Activated naive CD8-positive, alpha-beta T cell treated with anti-CD3 and anti-CD28 coated beads, Interleukin-2, amount 10 ng/mL, durations not matched to agents 7 days and 5 days (primary cell): ENCODE measurements at places on chromosomes 7 and 10. TPM values are rescaled to one million over a fixed set of nuclear protein-coding genes. Genes with fewer than 3 reads are reported as not detected.

DNA sequence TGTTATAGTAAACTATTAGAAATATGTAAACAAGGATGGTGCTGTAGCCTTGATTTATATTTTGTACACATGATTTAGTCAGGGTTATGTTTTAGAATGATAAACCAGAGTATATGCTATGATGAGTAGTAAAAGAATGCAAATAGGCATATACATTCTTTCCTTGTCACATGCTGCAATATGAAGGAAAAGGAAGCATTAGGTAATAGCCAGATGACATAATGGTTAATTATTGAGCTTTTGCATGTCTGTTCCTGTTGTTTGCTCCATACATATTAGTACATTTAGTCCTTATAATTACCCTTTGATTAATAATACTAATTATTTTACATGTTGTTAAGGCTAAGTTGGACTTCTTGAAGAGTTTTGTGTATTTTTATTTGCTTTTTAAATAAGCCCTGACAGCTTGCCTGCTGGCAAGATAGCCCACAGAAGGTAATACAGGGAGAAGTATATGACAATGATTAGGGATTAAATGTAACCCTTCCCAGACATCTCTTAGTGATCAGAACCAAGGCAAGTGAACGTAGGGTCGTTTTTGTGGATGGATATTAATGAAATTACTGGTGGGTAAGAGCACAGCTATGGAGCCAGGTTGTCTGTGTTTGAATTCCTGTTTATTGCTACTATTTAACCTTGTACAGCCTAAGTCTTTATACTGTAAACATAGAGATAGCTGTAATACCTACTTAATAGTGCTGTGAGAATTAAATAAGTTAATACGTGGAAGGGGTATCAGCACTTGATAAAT lies 68.4 kb downstream of the PHTF2 start:
- H3K4me1 ChIP-seq: peaks cover 5% of the 10 kb centered on the region
- DNase-seq: no peak
- H3K27ac ChIP-seq: no peak overlapping the region
- H3K36me3 ChIP-seq: peaks cover 26% of the 10 kb centered on the region
- H3K27me3 ChIP-seq: no peaks in the 10 kb centered on the region

DNA sequence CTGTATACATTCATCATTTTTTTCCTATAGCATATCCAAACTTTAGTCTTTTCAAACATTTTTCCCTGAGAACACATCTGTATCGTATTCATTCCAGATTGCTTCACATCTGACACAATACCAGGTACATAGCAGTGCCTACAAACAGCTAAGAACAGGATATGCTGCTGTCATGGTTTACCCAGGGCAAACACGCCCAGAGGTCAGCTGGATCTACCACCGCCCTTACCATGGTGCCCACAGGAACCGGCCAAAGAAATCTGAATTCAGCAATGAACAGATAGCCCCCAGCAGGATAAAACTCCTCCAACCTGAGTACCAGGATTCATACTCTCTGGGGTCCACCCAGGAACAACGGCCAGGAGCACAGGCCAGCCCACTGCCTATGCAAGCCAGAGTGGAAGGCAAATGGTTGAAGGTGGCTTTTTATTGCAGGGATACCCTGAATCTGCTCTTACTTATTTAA lies 43.0 kb downstream of the TNS3 start:
- H3K4me1 ChIP-seq: no peaks in the 10 kb centered on the region
- peaks cover 16% of the 10 kb centered on the region for H3K27me3 ChIP-seq
- no peaks in the 10 kb centered on the region for H3K36me3 ChIP-seq
- DNase-seq: no peak
- no peak overlapping the region for H3K4me3 ChIP-seq

DNA sequence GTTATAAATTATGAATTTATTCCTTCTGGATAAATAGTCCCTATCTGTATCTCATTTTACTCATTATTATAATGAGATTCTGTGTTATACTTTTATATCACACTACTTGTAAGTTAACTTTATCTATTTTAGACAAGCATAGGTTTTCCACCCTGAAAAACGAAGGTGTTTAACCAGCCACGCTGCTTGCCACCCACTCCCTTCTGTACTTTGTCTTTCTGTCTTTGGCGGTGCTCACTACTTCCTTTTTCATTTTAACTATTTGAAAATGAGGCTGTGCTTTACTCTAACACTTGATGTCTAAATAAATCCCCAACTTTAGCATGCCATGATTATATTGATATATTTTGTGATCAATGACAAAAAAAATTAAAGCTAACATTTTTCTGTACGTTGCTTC lies 952.9 kb downstream of the DNAJB9 start:
- no peak overlapping the region for H3K4me3 ChIP-seq
- no peaks in the 10 kb centered on the region for H3K36me3 ChIP-seq
- DNase-seq: no peak
- no peaks in the 10 kb centered on the region for H3K27me3 ChIP-seq
- no peak overlapping the region for H3K27ac ChIP-seq
- no peaks in the 10 kb centered on the region for H3K4me1 ChIP-seq

- H3K4me1 ChIP-seq: peaks cover 54% of the 10 kb centered on the region
- peak overlapping the region; percentile 76 for H3K27ac ChIP-seq
- peak overlapping the region; percentile 89 for H3K4me3 ChIP-seq
- H3K36me3 ChIP-seq: peaks cover 4% of the 10 kb centered on the region
- DNase-seq: peak; percentile 48
These were observed 1.5 kb downstream of the DUSP5 start for GRCh38 chr10:110498982-110499795.

GRCh38 chr7:41869091-41869490 lies 166.2 kb upstream of the INHBA start:
- peaks cover 12% of the 10 kb centered on the region for H3K4me1 ChIP-seq
- H3K36me3 ChIP-seq: peaks cover 6% of the 10 kb centered on the region
- H3K27ac ChIP-seq: no peak overlapping the region

GRCh38 chr7:47957156-47957555 lies 8.9 kb upstream of the PKD1L1 start:
- peaks cover 37% of the 10 kb centered on the region for H3K36me3 ChIP-seq
- H3K27ac ChIP-seq: no peak overlapping the region
- peaks cover 3% of the 10 kb centered on the region for H3K4me1 ChIP-seq
- no peak overlapping the region for H3K4me3 ChIP-seq
- no peak for DNase-seq
- H3K27me3 ChIP-seq: no peaks in the 10 kb centered on the region

- H3K27me3 ChIP-seq: no peaks in the 10 kb centered on the region
- H3K4me3 ChIP-seq: no peak overlapping the region
- H3K27ac ChIP-seq: no peak overlapping the region
- no peaks in the 10 kb centered on the region for H3K36me3 ChIP-seq
- H3K4me1 ChIP-seq: no peaks in the 10 kb centered on the region
These were observed 292.5 kb downstream of the TCERG1L start for GRCh38 chr10:131018886-131019500.

DNA sequence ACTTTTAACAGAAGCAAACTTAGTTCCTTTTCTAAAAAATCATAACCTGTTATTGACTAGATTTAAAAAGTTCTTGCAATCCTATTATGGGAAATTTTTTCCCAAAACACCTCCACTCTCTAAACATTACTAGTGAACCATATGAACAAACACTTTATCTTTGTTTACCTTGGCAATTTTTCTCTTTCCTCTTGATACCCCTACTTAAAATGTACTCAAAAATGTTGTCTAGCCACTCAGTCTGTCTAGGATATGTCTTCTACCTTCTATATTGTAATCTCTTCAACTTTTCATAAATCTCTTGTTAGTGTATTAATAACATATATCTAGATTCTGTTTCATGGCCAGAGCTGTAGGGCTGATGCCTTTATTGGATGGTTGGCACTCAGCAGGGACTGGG lies 630.0 kb upstream of the GRM3 start:
- H3K4me3 ChIP-seq: no peak overlapping the region
- no peak for DNase-seq
- H3K36me3 ChIP-seq: no peaks in the 10 kb centered on the region

- H3K27ac ChIP-seq: peak overlapping the region; percentile 76
- peak; percentile 80 for DNase-seq
- H3K4me3 ChIP-seq: peak overlapping the region; percentile 81
- H3K4me1 ChIP-seq: peaks cover 10% of the 10 kb centered on the region
These were observed 19.2 kb upstream of the SMO start for GRCh38 chr7:129169171-129169671.

- DNase-seq: no peak
- H3K4me3 ChIP-seq: no peak overlapping the region
- no peaks in the 10 kb centered on the region for H3K4me1 ChIP-seq
- no peaks in the 10 kb centered on the region for H3K36me3 ChIP-seq
- H3K27me3 ChIP-seq: peaks cover 2% of the 10 kb centered on the region
These were observed 202.9 kb downstream of the TRIL start for GRCh38 chr7:28755255-28755654.

DNA sequence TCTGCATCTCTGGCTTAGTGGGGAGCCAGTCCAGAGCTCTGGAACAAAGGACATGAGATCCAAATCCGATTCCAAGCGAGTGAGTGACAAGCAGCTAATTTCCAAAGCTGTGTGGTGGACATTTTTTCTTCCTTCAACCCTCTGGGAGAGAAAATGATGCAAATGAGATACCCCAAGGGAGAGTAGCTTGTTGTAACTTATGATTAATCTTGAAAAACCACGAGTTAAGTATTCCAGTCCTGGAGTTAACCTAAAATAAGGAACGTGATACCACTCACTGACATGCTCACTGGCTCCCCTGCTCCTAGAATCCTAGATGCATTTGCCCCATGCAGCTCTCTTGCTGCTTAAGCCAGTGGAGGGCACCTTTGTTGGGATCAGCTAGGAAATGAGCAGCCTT lies 116.0 kb upstream of the HABP2 start:
- DNase-seq: no peak
- no peaks in the 10 kb centered on the region for H3K36me3 ChIP-seq
- H3K4me1 ChIP-seq: no peaks in the 10 kb centered on the region
- H3K27me3 ChIP-seq: peaks cover 9% of the 10 kb centered on the region
- no peak overlapping the region for H3K4me3 ChIP-seq

DNA sequence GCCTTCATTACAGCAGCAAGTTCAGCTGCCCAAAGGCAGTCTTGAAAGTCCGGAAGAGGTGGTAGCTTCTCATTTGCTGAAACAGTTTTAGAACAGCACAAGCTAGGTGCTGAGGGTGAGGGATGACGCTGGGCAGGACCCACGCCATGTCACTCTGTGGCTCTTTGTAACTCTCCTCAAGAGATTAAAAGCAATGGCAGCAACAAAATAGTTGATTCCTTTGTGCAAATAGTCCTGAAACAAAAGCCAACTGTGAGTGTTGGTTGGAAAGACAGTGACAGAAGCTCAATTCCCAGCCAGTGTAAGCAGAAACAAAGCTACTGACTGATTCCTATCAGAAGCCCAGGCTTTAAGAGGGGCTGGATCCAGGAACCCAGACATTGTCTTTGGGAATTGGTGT lies 47.6 kb upstream of the AQP1 start:
- no peaks in the 10 kb centered on the region for H3K27me3 ChIP-seq
- no peak for DNase-seq
- H3K4me3 ChIP-seq: no peak overlapping the region
- H3K27ac ChIP-seq: no peak overlapping the region
- no peaks in the 10 kb centered on the region for H3K4me1 ChIP-seq

DNA sequence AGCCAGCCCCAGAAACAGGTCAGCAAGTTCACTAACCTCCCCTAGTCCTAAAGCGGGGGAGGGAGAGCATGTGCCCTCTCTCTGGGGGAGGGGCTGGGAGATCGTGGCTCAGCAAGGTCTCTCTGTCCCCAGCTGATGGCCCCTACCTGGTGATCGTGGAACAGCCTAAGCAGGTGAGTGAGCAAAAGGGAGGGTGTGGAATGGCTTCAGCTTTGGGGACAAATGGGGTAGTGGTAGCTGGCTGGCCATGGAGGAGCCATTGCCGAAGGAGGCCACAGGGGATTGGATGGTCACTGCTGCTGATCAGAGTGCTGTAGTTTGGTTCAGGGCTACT lies 779 bp downstream of the NFKB2 start:
- no peaks in the 10 kb centered on the region for H3K27me3 ChIP-seq
- H3K4me3 ChIP-seq: peak overlapping the region; percentile 90
- peaks cover 5% of the 10 kb centered on the region for H3K36me3 ChIP-seq
- no peak for DNase-seq
- H3K4me1 ChIP-seq: peaks cover 25% of the 10 kb centered on the region

DNA sequence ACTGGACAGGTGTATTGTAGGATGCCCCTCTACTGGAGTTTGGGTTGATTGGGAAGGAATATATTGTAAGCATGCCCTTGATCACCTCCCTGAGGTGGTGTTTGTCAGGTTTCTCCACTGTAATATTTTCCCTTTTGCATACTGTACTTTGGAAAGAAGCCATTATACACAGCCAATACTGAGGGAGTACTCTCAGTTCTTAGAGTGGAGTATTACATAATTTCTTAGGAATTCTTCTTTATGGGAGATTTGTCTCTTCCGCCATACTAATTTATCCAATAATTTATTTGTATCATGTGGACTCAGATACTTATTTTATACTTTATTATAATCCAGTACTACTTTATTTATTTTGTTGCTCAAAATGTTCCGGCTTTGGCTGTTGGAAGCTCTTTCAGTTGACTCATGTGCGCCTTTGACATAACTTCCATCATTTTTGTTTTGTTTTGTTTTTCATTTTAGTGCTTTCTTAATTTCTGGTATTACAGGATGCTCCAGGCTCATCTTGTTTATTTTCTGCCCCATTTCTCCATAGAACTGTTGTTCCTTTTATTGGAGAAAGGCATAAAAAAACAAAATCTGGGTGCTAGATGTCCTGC lies 29.7 kb downstream of the MKLN1 start:
- no peaks in the 10 kb centered on the region for H3K27me3 ChIP-seq
- no peak overlapping the region for H3K27ac ChIP-seq
- H3K4me1 ChIP-seq: peaks cover 38% of the 10 kb centered on the region
- no peak for DNase-seq

DNA sequence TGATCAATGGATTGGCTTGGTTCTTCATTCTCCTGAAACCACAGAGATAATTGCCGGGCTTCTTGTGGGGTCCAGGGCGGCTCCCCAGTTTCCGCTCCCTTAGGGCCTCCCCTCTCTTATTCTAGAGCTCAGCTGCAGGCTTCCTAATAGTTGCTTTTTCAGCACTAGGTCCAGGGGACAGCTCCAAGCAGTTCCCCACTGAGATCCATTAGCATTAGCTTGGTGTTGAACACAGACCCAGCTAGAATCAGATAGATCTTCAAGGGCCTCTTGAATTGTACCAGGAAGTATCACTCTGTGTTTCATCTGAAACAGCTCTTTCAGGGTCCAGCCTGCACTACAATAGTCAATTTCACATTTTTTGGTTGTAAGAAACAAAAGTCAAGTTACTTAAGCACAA lies 238.7 kb downstream of the SEC23IP start:
- DNase-seq: no peak
- no peak overlapping the region for H3K27ac ChIP-seq
- no peak overlapping the region for H3K4me3 ChIP-seq
- H3K36me3 ChIP-seq: no peaks in the 10 kb centered on the region

GRCh38 chr10:71687077-71687476 lies 32.5 kb downstream of the C10orf105 start:
- H3K27me3 ChIP-seq: no peaks in the 10 kb centered on the region
- H3K4me3 ChIP-seq: no peak overlapping the region
- no peak for DNase-seq
- no peak overlapping the region for H3K27ac ChIP-seq
- peaks cover 6% of the 10 kb centered on the region for H3K4me1 ChIP-seq
- H3K36me3 ChIP-seq: peaks cover 3% of the 10 kb centered on the region

- no peak overlapping the region for H3K27ac ChIP-seq
- H3K27me3 ChIP-seq: peaks cover 23% of the 10 kb centered on the region
- H3K4me1 ChIP-seq: peaks cover 14% of the 10 kb centered on the region
These were observed 4.1 kb upstream of the SFR1 start for GRCh38 chr10:104117839-104118323.

Gene ACSL5
- 55.8 TPM for total RNA-seq

Gene AS3MT
- 1.3 TPM for total RNA-seq

Gene HTRA1
- not detected for total RNA-seq

Gene PIP
- total RNA-seq: not detected

Gene PNLIPRP2
- not detected for total RNA-seq

Gene SFRP5
- total RNA-seq: 0.22 TPM
